Neural crest cell (in vitro differentiated cells): ENCODE measurements at places on chromosomes 16 and 17. TPM values are rescaled to one million over a fixed set of nuclear protein-coding genes. Genes with fewer than 3 reads are reported as not detected.

DNA sequence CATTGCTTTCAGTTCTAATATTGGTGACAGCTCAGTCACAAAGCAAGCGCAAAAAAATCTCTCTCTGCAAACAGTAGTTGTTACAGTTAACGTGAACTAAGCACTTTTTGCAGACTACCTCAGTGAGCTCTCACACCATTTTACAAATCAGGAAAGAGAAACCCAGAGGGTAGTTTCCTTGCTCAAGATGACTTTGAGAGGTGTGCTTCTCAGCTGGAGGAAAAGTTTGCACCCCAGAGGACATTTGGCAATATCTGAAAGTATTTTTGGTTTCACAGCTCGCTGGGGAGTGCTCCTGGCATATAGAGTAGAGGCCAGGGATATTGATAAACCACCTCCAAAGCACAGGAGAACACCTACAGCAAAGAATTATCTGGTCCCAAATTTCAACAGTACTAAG, 741.1 kb upstream of the EEF2KMT start:
- DNase-seq = no peak

- DNase-seq = no peak
Measured at GRCh38 chr16:53768167-53768566, 64.2 kb downstream of the FTO start.

GRCh38 chr17:77811521-77811920, 147.0 kb upstream of the TNRC6C start:
- DNase-seq = no peak

Gene HIGD1B
- total RNA-seq = not detected in 2 replicates

Gene KRTAP4-9
- total RNA-seq = not detected in 2 replicates

- no peak for DNase-seq
Measured at GRCh38 chr17:55649957-55650597, 72.6 kb downstream of the TMEM100 start.

GRCh38 chr17:11832401-11833137, 164.7 kb downstream of the ZNF18 start:
- DNase-seq = no peak

DNA sequence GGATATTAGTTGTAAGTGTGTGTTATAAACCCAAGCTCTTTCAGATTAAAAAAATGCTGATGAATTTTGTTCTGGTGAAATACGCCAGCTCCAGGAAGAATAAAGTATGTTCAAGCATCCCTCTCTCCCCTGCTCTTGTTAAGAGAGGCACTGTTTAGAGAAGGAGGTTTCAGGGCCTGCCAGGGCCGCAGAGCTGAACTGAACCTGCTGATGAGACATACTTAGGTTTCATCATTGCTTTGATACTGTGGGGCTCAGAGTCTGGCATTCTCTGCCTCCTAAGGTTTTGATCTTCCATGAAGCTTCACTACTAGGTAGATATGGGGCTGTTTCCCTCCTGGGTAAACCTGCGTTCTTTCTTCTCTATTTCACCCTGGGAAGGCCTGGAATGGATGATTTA, 175.3 kb upstream of the FAM20A start:
- no peak for DNase-seq

DNA sequence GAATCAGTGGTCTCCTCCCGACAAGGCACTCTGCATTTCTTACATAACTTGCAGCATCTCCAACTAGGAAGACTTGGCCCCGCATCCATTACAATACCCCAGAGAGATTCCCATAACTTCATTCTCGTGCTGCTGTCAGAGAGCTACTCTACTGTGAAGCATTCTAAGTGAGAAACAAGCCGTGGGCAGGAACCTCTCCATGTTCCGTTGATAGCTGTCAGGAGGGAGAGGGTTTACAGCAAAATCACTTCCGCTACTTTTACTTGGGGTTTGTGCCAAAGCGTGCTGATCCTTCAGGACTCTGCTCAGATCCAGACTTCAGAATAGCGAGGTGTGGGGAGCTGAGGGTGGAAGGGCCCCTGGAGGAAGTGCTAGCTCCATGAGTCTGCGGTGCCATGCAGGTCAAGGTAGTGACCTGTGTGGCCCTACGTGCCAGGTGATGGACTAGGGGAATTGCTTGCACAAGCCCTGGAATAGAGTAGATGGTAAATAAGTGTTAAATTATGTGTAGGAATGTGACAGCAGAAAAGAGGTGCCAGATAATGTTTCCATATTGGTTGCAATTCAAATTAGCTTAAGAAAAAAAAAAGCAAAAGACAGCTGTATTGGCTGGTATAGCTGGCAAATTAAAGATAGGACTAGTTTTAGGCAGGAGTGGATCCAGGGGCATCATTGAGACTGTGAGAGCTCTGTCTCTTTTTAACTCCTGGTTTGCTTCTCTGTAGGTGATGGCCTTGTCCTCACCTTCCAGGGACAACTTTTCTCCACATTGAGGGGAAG, 358.5 kb upstream of the ERCC4 start:
- DNase-seq = no peak
